Activated T-cell treated with anti-CD3 and anti-CD28 coated beads for 24 hours (primary cell): ENCODE measurements at places on chromosomes 11 and 22.

DNA sequence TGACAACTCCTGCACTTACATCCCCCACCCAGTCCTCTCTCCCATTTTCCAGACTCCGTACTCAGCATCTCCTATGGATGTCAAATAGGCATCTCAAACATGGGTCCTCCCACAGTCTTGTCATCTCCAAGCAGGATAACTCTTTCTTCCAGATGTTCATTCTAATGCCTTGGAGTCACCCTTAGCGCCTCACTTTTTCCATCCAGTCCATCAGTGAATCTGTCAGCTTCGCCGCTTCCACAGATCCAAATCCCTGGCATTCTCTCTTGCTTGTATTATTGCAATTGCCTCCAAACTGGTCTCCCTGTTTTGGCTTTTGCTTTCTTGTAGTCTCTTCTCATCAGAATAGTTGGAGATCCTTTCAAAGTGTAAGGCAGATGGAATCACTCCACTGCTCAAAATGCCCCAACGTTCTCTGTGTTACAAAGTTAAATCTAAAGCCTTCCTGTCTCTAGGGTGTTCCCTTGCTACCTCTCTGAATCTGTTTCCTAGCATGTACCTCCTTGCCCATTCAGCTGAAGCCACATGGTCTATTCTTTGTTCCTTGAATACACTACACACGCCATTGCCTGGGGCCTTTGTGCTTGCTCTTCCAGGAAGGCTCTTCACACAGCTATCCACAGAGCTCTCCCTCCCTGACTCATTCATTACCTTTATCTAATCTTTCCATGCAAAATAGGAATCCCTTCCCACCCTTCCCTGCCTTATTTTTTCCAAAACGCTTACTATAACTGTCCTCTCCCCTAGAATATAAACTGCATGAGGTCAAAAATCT, 64.8 kb downstream of the UBASH3B start:
- DNase-seq: no peak

GRCh38 chr22:33524511-33525260, 395.6 kb downstream of the LARGE1 start:
- no peak for DNase-seq

DNA sequence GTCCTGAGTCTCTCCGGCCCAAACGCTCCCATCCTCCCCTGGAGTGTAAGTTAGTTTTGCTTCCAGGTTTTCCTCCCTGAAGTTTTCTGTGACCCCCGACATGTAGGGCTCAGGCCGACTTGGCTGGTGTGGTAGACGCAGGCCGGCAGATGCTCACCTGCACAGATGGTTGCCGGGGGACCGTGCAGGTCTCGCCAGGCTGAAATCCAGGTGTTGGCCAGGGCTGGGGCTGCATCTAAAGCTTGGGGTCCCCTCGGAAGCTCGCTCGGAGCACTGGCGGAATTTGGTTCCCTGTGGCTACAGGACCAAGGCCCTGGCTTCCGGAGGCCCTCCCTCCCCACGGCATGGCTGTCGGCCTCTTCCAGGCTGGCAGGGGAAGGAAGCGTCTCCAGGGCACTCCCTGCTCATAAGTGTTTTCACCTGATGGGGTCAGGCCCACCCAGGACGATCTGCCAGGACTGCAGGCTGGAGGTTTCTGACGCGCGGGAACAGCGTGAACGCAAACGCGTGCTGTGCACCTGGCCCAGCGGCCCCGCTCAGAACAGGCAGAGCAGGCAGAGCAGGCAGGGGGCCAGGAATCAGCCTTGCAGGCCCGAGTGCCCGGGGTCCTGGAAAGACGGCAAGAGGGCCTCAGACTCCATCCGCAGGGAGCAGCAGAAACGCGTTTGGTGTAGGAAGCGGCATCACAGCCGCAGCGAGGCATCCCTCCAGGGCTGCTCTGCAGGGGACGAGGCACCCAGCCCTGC, 258.2 kb downstream of the BRD1 start:
- DNase-seq: no peak

GRCh38 chr11:74650498-74650897, 58.1 kb downstream of the POLD3 start:
- DNase-seq: no peak

DNA sequence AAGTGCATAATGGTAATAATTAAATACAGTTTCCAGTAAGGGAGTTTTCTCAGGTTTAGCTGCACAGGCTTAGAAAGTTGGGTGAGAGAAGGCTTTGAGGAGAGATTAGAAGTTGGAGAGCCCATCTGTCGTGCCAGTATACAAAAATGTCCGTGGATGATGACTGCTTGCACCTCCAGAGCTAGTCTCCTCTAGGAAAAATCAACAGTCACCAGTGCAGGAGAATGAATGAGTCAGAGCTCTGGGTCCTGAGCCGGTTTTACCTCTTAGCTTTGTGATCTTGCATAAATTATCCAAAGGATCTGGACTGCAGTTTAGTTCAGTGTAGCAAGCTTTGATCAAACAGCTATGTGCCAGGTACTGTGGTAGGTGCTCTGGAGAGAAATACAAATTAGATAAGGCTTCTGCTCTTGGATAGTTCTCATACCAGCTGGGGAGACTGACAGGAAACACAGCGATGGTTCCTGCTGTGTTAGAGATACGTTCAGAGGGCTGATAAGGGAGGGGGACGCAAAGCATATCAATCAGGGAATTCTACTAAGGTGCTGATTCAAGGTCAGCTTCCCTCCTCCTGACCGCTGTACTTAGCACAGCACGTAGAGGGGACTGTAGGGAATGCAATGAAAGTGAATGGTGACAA, 125.9 kb downstream of the TEAD1 start:
- DNase-seq: no peak

GRCh38 chr11:109267293-109268095, 154.5 kb upstream of the C11orf87 start:
- DNase-seq: no peak

- DNase-seq: no peak
These were observed 12.5 kb upstream of the C1QTNF4 start for GRCh38 chr11:47606731-47607130.

DNA sequence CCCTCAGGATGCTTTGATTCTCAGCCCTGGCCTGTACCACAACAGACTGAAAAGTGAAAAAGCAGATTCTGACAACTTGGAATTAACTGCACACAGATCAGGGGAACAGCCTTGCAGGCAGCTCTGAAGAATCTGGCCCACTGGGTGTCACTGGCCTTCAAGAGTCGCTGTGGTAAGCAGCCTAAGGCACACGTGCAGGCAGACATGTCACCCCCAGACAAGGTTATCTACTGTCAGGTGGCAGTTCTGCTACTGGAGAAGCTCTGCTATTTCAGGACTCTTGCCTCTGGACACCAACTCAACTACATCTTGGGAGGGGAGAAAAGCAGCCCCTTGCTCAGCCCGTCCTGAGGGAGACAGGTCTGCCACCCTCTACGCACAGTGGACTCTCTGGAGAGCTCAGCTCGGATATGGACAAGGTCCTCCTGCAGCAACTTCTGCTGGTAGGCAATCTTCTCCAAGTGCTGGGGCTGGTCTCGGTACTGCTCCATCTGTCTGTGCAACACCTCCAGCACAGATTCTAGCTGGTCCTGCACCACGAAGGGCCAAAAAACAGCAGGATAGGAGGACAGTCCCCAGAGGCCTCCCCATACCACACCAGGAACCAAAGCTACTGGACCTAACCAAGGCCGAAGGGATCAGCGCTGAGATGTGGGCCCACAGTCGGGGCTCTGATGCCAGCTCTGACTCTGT, 63.0 kb downstream of the C11orf58 start:
- no peak for DNase-seq

DNA sequence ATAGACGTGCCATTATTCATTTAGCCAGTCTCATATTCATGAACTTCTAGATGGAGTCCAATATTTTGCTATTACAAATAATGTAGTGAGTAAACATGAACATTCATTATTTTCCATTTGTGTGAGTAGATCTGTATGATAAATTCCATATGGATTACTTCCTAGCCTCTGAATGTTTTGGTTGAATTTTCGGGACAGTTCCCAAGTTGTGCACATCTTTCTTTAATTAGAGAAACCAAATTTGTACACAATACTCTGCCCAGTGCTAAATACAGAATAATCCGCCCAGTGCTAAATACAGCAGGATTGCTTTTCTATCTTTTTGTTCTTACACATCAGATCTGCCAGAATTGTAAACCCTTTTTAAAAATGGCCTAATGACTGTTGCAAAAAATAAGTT, 17.1 kb upstream of the APLP2 start:
- DNase-seq: no peak

- DNase-seq: no peak
These were observed 7.4 kb downstream of the WEE1 start for GRCh38 chr11:9580894-9581293.

GRCh38 chr11:11748706-11749365, 92.9 kb upstream of the USP47 start:
- no peak for DNase-seq
